HEK293T (cell line): ENCODE measurements at places on chromosomes 4 and X.

- DNase-seq, result peak; percentile 71
These were observed 6.0 kb upstream of the EFNB1 start for GRCh38 chrX:68822641-68823410.

DNA sequence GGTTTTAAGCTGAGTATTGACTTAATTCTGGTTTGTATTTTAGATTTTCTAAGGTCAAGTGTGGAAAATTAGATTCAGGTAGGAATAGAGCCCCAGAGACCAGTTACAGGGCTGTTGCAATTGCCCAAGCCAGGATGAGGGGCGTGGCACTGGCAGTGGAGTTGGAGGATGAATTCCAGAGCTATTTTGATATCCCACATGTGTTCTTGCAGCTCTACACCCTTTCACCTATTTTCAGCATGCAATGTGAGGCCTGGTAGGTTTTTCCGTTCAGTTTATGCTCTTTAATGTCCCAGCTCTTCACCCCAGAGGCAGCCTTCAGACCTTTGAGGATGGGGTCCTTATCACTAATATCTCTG is 17.9 kb upstream of the OGT start:
- DNase-seq, result no peak

GRCh38 chr4:5054532-5054931 is 3.3 kb downstream of the STK32B start:
- DNase-seq, result no peak

DNA sequence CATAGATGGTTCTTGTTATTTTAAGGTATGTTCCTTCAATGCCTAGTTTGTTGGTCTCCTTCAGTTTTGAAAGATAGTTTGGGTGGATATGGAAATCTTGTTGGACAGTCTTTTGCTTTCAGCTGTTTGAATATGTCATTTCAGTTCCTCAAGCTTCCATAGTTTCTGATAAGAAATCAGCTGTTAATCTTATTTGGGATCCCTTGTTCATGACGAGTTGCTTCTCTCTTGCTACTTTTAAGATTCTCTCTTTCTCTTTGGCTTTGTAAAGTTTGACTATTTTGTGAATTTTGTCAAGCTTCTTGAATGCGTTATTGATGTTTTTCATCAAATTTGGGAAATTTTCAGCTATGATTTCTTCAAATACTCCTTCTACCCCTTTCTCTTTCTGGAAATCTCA is 129.5 kb downstream of the GNL3L start:
- DNase-seq, result no peak

- DNase-seq, result no peak
These were observed 8.4 kb upstream of the VSIG1 start for GRCh38 chrX:108036298-108036973.

- DNase-seq, result no peak
These were observed 6.7 kb downstream of the MSANTD1 start for GRCh38 chr4:3255611-3256186.

- no peak for DNase-seq
These were observed 49.7 kb downstream of the RAP1GDS1 start for GRCh38 chr4:98310867-98311266.

GRCh38 chr4:81038636-81039350 is 8.3 kb downstream of the BMP3 start:
- no peak for DNase-seq

DNA sequence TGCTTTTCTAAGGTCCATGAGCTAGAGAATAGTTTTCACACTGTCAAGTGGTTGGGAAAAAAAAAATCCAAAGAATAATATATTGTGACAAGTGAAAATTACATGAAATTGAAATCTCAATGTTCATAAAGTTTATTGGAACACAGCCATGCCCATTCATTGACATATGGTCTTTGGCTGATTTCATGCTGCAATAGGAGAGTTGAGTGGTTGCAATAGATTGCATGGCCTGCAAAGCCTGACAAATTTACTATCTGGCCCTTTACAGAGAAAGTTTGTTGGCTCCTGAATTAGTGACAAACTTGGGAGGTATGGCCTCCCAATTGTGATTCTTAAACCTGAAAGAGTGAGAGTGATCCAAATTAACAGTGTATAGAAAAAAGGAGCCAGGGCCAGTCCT is 115.5 kb upstream of the FAM9C start:
- no peak for DNase-seq

GRCh38 chrX:130024127-130024526 is 41.7 kb downstream of the BCORL1 start:
- peak; percentile 73 for DNase-seq

- DNase-seq, result peak; percentile 41
These were observed 426 bp upstream of the C4orf51 start for GRCh38 chr4:145679520-145679919.

GRCh38 chr4:79141530-79141929 is 184.3 kb downstream of the NAA11 start:
- DNase-seq, result peak; percentile 14

- peak; percentile 12 for DNase-seq
These were observed 17.3 kb downstream of the NIPAL1 start for GRCh38 chr4:48033825-48034413.

DNA sequence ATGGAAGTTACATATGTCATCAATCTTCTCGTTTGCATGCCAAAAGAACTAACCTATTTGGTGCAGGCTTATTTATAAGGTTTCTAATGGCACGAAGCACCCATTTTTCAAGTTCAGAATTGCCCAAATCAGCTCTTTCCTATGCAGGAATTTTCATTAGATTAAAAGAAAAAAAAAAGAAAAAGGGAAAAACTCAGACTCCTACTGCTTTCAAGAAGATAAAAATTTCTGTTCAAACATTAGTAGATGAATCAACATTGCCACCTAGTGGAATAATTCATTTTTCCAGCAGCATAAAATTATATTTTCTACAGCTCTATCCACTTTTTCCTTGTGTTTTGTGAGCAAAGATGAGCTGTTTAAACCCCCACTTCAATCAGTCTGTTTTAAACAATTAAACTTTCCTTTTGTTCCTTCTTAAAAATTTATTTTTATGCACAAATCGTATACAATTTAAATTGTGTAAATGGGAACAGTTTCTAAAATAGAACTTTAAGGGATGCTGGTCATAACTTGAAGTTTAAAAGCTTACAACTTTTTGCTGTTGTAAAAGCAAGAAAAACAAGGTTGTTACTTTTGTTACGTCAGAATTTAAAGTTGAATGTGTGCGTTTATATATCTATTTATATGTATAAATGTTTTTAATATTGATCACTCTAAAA is 309.9 kb downstream of the ARAP2 start:
- peak; percentile 3 for DNase-seq

DNA sequence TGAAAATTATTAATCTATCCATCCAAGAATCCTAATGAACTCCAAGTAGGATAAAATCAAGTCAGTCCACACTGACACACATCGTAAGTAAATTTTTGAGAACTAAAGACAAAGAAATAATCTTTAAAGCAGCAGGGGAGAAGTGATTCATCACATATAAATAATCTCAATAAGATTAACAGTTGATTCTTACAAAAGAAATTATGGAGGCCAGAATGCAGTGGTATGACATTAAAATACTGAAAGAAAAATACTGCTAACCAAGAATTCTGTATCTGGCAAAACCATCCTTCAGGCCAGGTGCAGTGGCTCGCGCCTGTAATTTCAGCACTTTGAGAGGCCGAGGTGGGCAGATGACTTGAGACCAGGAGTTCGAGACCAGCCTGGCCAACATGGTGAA is 96.1 kb upstream of the SH3RF1 start:
- DNase-seq, result no peak

DNA sequence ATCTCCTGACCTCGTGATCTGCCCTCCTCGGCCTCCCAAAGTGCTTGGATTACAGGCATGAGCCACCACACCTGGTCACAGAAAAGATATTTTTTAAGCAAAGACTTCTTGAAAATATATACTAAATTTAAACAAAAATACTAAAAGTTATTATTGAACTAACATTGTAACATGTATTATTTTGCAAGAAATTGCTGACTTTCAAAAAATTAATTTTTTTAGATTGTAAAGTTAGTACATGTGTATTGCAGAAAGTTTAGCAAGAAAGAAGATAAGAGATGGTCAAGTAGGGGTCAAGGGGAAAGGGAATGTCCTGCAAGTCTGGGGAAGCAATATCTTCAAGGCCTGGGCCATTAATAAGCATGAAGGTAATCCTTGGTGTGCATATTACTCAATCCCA is 54.3 kb upstream of the HPGDS start:
- DNase-seq, result no peak

- DNase-seq, result no peak
These were observed 764.4 kb upstream of the PCDH10 start for GRCh38 chr4:132384709-132385108.

DNA sequence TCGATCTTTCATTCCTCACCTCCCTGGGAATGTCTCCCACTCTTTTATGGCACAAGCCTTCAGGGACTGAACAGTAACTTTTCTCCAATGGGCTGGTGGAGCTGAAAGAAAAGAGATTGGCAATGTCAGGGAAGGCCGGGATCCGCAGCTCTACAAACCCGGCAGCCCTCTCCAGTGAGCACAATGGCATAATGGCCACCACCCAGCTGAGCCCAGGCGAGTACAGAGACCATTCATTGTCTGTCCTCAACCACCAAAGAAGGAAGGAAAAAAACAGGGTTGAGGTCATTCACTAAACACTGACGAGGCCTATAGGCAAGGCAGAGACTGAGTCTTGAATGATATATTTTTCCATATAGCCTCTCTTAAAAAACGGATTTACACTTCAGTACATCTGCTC is 3.6 kb downstream of the GEMIN8 start:
- DNase-seq, result no peak

GRCh38 chr4:134337574-134337973 is 136.0 kb upstream of the PABPC4L start:
- DNase-seq, result no peak

GRCh38 chrX:19350941-19351384 is 7.2 kb downstream of the PDHA1 start:
- no peak for DNase-seq

DNA sequence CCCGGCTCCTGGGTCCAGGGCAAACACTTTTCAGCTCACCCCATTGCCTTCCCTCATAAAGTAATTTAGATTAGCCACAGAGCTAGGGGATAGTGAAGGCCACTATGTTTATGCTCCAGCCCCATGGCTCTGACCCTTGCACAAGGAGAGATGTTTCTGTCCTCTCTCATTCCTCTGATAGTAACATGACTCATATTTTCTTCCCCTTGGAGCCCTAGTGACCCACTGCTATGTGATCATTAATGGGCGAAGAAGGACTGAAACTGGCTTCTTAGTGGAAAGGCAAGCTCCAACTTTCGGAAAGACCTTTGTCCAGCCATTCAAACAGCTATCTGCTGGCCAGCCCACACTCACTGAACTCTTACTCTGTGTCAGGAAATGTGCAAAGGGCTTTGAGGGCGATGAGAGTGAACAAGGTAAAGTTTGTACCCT is 12.3 kb downstream of the CLDN2 start:
- no peak for DNase-seq

- DNase-seq, result no peak
These were observed 4.3 kb upstream of the AADAT start for GRCh38 chr4:170093973-170094535.

GRCh38 chr4:13542577-13543031 is 1.7 kb downstream of the NKX3-2 start:
- DNase-seq, result no peak

GRCh38 chr4:40367451-40367850 is 32.3 kb downstream of the CHRNA9 start:
- DNase-seq, result no peak

DNA sequence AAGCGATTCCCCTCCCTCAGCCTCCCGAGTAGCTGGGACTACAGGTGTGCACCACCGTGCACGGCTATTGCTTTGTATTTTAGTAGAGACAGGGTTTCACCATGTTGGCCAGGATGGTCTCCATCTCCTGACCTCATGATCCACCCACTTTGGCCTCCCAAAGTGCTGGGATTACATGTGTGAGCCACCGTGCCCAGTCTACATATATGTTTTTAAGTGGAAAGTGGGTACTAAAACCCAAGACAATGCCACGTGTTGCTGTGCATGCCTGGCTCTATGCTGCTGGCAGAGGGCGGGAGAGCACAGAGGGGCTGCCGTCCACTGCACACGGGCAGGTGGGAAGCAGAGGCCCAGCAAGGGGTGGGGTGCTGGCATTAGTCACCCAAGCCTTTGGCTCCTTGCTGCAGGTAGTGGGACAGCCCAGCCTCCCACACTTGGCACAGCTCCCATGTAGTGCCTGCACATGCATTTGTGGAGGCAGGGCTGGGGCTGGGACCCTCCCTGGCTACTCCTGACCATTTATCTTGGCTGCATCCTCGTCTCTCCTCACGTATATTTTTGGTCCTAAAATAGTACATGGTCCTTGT is 3.5 kb downstream of the EMD start:
- no peak for DNase-seq

- DNase-seq, result no peak
These were observed 280.8 kb downstream of the ANKRD50 start for GRCh38 chr4:124431653-124432192.

- DNase-seq, result no peak
These were observed 53.6 kb downstream of the PAQR3 start for GRCh38 chr4:78885598-78885997.

DNA sequence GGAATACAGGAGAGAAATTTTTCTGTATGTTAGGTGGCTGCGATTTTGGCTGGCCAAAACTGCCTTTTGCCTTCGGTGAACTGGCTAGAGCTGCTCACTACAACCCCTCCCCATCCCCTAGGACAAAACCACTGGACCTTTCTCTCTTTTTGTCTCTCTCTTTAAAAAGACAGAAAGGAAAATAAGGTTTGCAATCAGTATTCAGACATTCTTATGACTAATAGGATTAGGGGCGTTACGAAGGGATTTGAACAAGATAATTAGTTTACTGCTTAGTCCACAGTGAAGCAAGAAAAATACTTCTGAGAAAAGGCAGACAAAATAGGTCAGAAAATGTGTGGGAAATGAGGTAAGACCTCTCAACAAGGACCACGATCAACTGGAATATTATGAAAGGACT is 180.4 kb downstream of the SLIT2 start:
- DNase-seq, result no peak

DNA sequence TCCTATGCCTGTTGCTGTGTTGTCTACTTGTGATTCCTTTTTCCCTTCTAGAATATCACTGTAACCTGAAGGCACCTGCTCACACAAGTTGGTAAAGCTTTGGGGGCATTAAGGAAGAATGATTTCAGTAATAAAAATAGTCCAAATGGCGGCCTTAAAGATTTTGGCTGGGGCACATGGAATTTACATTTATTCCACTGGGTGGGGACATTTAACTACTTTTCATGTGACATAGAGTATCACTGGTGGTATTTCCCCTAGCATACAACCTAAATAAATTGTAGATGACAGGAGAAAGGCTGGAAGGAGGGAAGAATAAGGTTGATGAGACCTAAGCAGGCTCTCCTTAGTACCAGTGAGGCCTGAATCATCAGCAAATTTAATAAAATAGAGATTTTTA is 121.8 kb upstream of the EDA2R start:
- no peak for DNase-seq

GRCh38 chr4:163111588-163111987 is 55.1 kb downstream of the NAF1 start:
- DNase-seq, result peak; percentile 20
